ENCODE measurements at places on chromosomes 5 and 9. TPM values are rescaled to one million over a fixed set of nuclear protein-coding genes. Genes with fewer than 3 reads are reported as not detected.

GRCh38 chr9:130484362-130485072, 39.8 kb downstream of the ASS1 start:
- H3K27ac ChIP-seq = no peak overlapping the region
- no peaks in the 10 kb centered on the region for H3K27me3 ChIP-seq
- 0 out of 2 replicates have a peak, but pooled peaks cover 3% of the 10 kb centered on the region for H3K4me1 ChIP-seq
- no peaks in the 10 kb centered on the region for H3K36me3 ChIP-seq
- H3K4me3 ChIP-seq = no peak overlapping the region
- DNase-seq = no peak

LPAR1 gene
- total RNA-seq = 4.9 TPM

OMD gene
- not detected for total RNA-seq

BRD8 gene
- total RNA-seq = 59.6 TPM

MCTP1 gene
- 3.6 TPM for total RNA-seq

DNA sequence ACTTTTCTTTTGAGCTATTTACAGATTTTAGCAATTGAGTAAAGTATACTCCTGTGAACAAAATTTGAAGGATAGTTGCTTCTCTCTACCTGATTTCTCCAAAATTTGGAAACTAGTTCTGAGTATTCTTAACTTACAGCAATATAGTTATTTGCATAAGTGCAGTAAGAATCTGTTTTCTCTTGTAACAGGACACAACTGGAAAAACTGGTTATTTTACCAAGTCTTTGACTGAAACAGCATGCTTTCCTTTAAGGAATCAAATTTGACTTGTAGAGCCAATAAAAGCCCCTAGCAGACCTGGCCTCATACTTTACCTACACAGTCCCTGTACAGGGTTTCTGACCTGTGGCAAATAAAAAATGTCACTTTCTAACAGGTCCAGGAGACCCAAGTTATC, 301.9 kb upstream of the POU5F2 start:
- H3K27me3 ChIP-seq = no peaks in the 10 kb centered on the region
- DNase-seq = no peak

ACSL6 gene
- total RNA-seq = 4.8 TPM

- peaks cover 3% of the 10 kb centered on the region for H3K4me1 ChIP-seq
- no peak for DNase-seq
- no peak overlapping the region for H3K27ac ChIP-seq
- H3K4me3 ChIP-seq = no peak overlapping the region
Measured at GRCh38 chr5:117182104-117182503, 607.5 kb upstream of the SEMA6A start.

DNA sequence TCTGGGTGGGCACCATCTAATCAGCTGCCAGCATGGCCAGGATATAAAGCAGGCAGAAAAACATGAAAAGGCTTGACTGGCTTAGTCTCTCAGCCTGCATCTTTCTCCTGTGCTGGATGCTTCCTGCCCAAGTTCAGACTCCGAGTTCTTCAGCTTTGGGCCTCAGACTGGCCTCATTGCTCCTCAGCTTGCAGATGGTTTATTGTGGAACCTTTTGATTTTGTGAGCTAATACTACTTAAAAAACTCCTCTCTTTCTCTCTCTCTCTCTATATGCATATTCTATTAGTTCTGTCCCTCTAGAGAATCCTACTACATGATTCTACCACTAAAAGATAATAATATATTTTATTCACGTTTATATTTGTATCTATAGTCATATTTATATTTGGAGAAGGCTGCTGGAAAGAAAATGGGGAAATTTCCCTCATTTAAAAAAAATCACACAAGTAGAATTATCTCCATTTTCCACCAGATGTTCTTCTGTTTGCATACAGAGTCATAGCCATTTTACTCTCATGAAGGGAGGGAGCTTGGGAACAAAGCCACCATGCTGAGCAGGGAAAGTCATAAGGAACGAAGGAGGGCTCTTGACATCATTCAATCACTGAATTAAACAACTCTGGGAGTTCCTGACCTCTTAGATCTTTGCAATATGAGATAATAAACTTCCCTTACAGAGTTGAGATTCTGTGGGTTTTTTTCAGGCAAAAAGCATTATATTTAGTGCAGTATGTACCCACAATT, 1137.4 kb upstream of the CDH18 start:
- peaks cover 7% of the 10 kb centered on the region for H3K36me3 ChIP-seq
- no peak for DNase-seq
- no peak overlapping the region for H3K4me3 ChIP-seq
- no peaks in the 10 kb centered on the region for H3K27me3 ChIP-seq
- H3K4me1 ChIP-seq = peaks cover 6% of the 10 kb centered on the region

PCDHGA11 gene
- total RNA-seq = 7.1 TPM

- no peaks in the 10 kb centered on the region for H3K27me3 ChIP-seq
- H3K4me1 ChIP-seq = peaks cover 27% of the 10 kb centered on the region
- H3K36me3 ChIP-seq = no peaks in the 10 kb centered on the region
- H3K4me3 ChIP-seq = no peak overlapping the region
Measured at GRCh38 chr5:38426490-38426889, 130.0 kb downstream of the LIFR start.

PCDHB14 gene
- total RNA-seq = 2.6 TPM

BNC2 gene
- 28.1 TPM for total RNA-seq

GRCh38 chr5:148923023-148923422, 96.6 kb downstream of the ADRB2 start:
- no peak overlapping the region for H3K27ac ChIP-seq
- DNase-seq = no peak
- no peak overlapping the region for H3K4me3 ChIP-seq
- peaks cover 5% of the 10 kb centered on the region for H3K4me1 ChIP-seq
- H3K27me3 ChIP-seq = no peaks in the 10 kb centered on the region

KIF4B gene
- total RNA-seq = not detected

NUTM2F gene
- total RNA-seq = 0.55 TPM

DNA sequence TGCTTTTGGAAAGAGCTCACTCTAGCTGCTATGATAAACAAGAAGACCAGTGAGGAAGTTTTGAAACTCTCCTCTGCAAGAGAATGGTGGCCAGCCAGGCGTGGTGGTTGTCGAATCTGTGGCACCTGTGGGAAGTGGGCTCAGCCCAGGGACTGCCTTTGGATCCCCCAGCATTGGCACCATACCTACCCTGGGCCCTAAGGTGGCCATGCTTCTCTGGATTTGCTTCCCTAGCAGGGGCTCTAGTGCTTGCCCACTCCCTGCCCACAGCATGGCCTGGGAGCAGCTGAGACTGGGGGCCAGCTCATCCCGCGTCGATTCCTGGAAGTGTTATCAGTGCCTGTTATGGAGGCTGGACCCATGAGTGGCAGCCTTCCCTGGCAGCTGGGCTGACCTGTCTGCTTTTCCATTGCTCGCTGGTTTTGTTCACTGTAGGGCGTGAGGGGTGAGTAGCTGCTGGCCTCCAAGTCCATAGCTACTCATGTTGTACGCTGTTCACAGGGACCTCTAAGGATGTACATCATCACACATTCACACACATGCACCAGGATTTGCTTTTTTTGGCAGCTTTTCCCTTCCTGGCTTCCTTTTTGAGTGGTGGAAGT, 2.3 kb downstream of the SLC22A4 start:
- H3K4me1 ChIP-seq = peaks cover 13% of the 10 kb centered on the region
- no peaks in the 10 kb centered on the region for H3K36me3 ChIP-seq
- no peak overlapping the region for H3K4me3 ChIP-seq
- H3K27ac ChIP-seq = no peak overlapping the region
- H3K27me3 ChIP-seq = peaks cover 31% of the 10 kb centered on the region

- H3K27me3 ChIP-seq = peaks cover 6% of the 10 kb centered on the region
- H3K4me1 ChIP-seq = no peaks in the 10 kb centered on the region
- H3K4me3 ChIP-seq = no peak overlapping the region
- no peak overlapping the region for H3K27ac ChIP-seq
- DNase-seq = no peak
Measured at GRCh38 chr9:32644698-32645097, 9.2 kb upstream of the TAF1L start.

DNA sequence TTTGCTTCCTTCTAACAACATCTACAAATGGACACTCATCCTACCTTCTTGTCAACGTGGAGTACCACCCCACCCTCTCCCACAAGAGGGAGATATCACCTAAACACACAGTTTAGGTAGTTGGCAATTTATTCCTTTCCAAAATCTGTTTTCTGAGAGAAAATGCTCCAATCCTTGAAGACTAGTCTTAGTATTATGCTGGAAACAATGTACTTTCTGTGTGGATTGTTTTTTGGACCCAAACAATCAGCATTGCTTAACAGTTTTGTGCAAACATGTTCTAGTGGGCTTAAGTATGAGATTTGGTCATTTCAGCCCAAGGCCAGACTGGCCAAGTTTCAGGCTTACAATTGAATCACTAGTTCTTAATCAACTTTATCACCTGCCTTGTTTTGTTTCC, 359.1 kb downstream of the ARHGEF28 start:
- H3K27ac ChIP-seq = no peak overlapping the region
- no peaks in the 10 kb centered on the region for H3K27me3 ChIP-seq
- no peak overlapping the region for H3K4me3 ChIP-seq
- DNase-seq = no peak
- H3K4me1 ChIP-seq = no peaks in the 10 kb centered on the region

GRCh38 chr5:1010641-1011046, 2.0 kb downstream of the NKD2 start:
- no peaks in the 10 kb centered on the region for H3K36me3 ChIP-seq
- peaks cover 43% of the 10 kb centered on the region for H3K27me3 ChIP-seq
- H3K4me1 ChIP-seq = peaks cover 30% of the 10 kb centered on the region
- peak overlapping the region; percentile 51 for H3K4me3 ChIP-seq

DNA sequence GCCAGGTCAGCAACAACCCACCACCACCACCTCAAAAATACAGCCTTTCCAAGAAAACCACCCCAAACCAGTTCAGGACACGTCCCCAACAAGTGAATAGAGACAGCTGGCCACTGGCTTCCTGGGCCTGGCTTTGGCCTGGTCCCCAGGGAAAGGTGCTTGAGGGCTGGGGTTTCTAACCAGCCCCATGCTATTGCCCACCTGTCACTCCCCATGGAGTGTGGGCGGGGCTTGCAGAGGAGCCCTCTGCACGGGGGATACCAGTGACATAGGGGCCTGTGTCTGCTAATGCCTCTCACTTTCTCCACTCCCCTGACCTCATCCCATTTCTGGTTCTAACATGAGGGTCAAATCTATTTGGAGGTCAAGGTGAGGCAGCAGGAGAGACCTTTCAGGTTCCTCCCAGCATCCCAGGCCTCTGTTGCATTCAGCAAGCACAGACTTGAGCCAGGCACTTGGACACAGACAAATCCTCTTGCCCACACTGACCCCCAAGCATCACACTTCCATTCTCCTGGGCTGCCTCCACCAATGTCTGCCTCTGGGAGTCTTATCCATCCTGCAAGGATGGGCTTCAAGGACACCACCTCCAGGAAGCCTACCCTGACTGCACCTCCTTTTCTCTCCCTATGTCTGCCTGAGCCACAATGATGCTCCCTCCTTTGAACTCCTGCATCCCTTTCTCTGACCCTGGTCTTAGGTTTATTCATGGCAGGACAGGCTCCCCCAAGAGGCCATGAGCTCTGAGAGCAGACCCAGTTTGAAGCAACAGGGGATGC, 16.1 kb upstream of the TTLL11 start:
- H3K27ac ChIP-seq = no peak overlapping the region
- H3K27me3 ChIP-seq = no peaks in the 10 kb centered on the region
- H3K36me3 ChIP-seq = no peaks in the 10 kb centered on the region
- H3K4me1 ChIP-seq = peaks cover 22% of the 10 kb centered on the region

ADAMTSL2 gene
- total RNA-seq = 0.64 TPM

DNA sequence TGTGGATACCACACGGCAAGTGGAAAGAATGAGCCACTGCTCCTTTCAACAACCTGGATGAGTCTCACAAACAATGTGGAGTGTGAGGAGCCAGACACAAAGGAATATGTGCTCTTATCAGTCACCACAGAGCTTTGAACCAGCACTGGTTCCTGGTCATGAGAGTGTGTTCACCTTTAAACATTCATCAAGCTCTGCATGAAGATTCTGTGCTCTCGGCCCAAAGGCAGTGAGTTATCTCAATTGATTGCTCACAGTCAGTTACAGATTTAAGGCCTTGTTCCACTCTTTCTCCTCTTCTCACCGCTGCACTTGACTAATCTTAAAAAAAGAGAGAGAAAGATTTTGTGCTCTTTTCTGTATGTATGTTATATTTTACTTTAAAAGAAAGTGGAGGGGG, 19.4 kb downstream of the LRSAM1 start:
- peaks cover 44% of the 10 kb centered on the region for H3K36me3 ChIP-seq
- H3K27me3 ChIP-seq = no peaks in the 10 kb centered on the region
- no peak overlapping the region for H3K4me3 ChIP-seq
- no peak for DNase-seq

ZNF346 gene
- 18.4 TPM for total RNA-seq

DNA sequence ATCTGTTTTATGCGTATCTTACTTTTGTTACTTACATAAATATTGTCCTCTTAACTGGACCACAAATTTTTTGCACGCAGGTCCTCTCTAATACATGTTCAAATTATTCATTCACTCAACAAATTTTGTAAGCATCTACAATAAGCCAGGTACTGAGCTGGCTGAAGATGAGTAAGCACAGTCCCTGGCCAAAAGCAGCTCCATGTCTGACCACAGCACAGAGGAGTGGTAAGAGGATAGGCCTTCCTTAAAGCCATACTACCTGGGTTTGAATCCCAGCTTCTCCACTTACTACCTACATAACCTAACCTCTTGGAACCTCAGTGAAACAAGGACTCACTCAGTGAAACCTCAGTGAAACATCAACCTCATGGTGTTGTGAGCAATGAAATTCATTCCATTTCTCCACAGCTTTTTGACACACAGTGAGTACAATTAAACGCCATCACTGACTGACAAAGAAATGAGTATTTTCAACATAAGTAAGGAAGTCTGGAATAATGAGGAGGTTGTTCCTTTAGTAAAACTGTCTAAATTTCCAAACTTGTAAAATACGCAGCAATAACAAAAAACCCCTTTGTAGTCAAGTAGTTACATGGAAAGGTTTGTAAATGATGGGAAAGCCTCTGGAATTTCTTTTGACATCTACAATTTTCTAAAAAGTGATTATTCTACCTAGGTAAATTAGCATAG, 15.0 kb downstream of the PTAR1 start:
- H3K4me1 ChIP-seq = peaks cover 33% of the 10 kb centered on the region
- peaks cover 39% of the 10 kb centered on the region for H3K36me3 ChIP-seq
- DNase-seq = no peak
- no peak overlapping the region for H3K4me3 ChIP-seq

- peaks cover 8% of the 10 kb centered on the region for H3K4me1 ChIP-seq
- H3K4me3 ChIP-seq = no peak overlapping the region
- no peaks in the 10 kb centered on the region for H3K27me3 ChIP-seq
- no peak overlapping the region for H3K27ac ChIP-seq
- DNase-seq = no peak
Measured at GRCh38 chr9:110317911-110318310, 19.8 kb downstream of the TXNDC8 start.

SLC45A2 gene
- total RNA-seq = not detected
